EH (cell line): ENCODE measurements at places on chromosomes 3 and 15.

- no peak for DNase-seq
These were observed 4.9 kb upstream of the SLC6A6 start for GRCh38 chr3:14397531-14397930.

GRCh38 chr15:31297575-31298456, 28.8 kb upstream of the KLF13 start:
- no peak for DNase-seq

DNA sequence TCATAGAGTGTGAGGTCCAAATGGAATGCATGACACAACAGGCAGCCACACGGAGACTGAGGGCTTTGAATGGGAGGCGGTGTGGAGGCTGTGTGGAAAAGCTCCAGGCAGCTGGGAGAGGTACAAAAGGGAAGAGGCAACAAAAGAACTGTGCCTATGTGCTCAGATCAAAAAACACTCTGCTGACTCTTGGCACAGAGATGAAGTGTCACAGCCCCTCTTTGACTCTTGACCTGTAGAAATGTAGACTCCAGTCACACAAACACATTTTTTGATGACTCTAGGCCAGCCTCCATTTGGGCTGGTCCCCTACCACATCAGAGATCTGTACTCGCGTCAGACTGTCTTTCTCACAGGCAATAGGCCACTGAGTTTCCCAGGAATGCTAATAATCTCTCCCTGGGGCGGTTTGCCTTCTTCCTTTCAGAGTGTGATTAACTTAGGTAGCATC, 456.0 kb downstream of the TUSC7 start:
- DNase-seq = peak; percentile 95

DNA sequence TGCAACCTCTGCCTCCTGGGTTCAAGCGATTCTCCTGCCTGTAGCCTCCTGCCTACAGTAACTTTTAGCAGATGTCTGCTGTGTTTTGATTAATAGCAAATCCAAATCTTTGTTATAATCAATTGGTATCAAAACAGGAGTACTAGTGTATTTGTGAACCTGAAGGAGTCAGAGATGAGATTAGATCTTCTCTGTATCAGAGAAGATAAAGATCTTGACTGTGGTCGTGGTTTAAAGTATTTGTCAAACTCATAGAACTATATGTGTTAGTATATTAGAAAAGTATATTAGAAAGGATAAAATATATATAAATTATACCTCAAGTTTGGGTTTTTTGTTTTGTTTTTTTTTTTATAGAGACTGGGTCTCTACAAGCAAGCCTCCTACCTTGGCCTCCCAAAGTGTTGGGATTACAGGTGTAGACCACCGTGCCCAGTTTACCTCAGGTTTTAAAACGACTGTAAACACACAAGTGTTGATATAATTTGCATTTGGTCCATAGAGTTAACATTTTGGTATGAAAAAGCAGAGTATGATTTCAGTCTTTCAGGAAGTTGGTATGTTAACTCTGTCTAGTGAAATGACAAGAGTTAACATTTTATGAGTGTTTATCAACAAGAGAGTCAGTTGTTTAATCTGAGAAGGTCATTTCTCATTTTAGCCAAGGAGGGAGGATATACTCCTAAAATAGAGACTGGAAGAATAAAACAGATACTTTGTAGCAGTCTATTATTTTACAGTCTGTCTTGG, 18.3 kb downstream of the RTF1 start:
- no peak for DNase-seq

DNA sequence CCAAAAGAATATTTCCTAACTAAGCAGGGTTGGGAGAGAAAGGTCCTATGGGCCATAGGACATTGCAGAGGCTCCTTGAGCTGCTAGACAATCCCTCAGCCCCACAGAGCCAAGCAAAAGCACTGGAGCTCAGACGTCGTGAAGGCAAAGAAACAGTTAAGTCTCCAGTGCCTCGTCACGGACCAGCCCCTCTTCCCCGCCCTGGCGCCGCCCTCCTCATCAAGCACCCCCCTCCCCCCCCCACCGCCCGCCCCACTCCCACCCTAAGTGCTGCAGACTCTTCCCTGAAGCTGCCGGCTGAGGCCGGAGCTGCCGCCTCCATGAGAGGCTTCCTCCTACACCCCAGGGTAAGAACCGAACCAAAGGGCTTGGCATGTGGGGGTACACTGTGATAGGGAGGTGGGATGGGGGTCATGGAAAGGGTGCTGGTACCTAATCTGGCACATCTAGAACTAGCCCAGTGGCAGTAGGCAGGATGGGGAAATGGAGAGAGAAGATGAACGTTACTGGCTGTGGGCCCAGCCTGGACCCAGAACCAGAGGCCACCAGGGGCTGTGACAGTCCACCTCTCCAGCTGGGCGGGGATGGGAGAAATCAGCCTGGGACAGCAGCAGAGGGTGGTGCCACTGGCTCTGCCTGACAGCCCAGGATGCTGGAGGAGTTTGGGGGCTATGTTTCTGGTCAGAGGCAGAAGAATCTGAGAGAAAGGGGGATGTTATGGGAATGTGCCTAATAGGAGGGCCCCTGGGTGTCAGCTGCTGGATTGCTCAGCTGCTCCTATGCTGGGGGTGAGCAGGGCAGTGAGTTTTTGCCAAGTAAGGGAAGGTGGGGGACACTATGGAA, at the start of gene MAP1A:
Gene MAP1A (plus strand): TSS at position 255 of the 843 bp plus-strand sequence. CDS start 3,866 bp downstream, outside the sequence.
- peak; percentile 82 for DNase-seq

- DNase-seq = no peak
These were observed 179.1 kb downstream of the SLC9A9 start for GRCh38 chr3:143668924-143669790.

- DNase-seq = no peak
These were observed 7.0 kb downstream of the CMTM6 start for GRCh38 chr3:32495609-32496008.

- DNase-seq = peak; percentile 44
These were observed 13.3 kb downstream of the ITGA11 start for GRCh38 chr15:68418611-68419161.

- peak; percentile 83 for DNase-seq
These were observed 1.5 kb downstream of the MRPL46 start for GRCh38 chr15:88465633-88466224.

GRCh38 chr15:56017920-56018319, 24.5 kb upstream of the NEDD4 start:
- DNase-seq = no peak

GRCh38 chr15:91429973-91430372, 329.9 kb downstream of the SV2B start:
- no peak for DNase-seq

- DNase-seq = no peak
These were observed 2.5 kb downstream of the ATG7 start for GRCh38 chr3:11274566-11275142.

DNA sequence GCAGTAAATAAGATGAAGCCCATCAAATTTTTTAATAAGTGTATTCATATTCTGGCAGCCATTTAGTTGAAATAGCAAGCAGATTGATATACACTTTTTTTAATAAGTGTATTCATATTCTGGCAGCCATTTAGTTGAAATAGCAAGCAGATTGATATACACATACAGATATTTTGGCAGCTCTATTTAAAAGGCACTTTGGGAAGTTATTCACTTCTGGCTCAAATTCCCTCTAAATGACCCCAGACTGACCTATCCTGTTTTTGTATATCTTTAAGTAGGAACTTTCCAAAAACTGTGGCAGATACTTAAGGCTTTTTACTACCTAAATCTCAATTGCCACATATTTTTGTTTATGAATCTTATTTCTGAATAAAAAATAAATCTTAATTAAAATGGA, 122.3 kb downstream of the PLD1 start:
- no peak for DNase-seq

GRCh38 chr3:58260733-58261132, 23.1 kb downstream of the ABHD6 start:
- peak; percentile 56 for DNase-seq

DNA sequence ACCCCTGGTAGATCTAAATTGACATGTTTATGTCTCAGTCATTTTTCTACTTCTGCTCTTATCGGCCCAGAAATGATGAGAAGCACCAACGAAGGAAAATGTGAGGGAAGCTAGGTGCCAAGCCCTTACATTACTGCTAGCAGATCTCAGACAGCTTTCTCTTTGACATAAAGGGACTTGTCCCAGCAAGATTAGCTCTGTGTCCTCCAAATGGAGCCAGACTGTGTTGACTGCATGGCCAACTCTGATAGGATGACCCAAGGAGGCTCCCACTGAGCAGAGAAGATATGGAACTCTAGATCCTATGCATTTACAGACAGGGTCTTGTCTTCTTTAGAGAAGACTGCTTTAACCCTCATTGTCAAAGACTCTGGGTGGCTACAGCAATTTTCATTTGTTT, 2.8 kb upstream of the MCTP2 start:
- no peak for DNase-seq

DNA sequence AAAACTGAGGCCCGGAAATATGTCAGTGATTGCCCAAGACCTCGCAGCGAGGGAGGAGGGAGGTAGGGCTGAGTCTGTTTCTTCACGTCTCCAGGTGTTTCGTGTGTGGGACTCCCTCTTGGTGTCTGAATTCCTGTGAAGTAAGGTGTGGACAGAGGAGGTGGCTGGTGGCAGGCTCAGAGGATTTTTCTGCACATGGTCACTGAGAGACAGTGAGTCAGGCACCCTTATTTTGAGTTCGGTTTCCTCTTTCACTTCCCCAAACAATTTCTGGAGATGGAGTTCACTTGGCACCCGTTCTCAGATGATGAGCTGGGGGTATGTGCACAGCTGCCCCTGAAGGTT, 46.3 kb upstream of the VPS8 start:
- DNase-seq = peak; percentile 39

DNA sequence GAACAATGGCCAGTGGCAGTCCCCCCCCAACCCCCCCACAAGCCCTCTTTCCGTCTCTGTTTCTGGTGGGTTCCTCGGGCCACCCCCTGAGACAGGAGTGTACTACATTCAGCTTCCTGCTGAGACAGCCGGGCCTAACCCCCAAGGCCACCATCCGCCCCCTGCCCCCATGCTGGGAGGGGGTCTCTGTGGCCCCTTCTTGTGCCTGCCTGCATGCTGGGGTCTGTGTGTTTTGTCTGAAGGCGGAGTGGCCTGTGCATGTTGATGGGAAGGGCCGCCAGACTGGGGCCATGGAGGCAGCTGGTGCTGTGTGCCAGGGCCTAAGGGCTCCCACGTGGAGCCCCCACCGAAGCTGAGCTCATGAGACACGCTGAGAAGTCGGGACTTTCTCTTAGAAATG, 26.6 kb downstream of the PLXNA1 start:
- DNase-seq = no peak

DNA sequence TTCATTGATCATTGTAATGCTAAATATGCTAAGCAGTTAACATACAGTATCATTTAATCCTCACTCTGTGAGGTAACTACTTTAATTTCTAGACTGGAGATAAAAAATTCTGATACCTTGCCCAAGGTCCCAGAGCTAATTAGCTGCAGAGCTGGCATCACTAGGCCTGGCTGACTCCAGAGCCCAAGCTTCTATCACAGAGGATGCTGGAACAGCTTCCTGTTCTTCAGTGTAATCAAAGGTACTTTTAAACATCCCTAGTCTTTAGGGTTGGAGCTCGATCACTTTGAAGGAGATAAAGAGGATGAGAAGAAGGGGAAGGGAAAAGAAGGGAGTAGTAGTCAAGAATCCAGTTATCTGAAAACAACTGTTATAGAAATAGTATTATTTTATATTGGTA, 37.1 kb upstream of the BOC start:
- DNase-seq = no peak

DNA sequence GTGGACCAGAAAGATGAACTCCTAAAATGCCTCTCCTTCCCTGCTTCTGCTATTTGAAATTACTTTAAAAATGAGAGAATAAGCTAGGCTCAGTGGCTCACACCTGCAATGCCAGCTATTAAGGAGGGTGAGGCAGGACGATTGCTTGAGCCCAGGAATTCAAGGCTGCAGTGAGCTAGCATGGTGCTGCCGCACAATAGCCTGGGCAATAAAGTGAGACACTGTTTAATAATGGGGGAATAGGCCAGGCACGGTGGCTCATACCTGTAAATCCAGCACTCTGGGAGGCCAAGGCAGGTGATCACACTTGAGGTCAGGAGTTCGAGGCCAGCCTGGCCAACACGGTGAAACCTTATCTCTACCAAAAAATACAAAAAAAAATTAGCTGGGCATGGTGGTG, 271.1 kb downstream of the FOXP1 start:
- DNase-seq = no peak

GRCh38 chr15:48581219-48581618, 64.3 kb downstream of the FBN1 start:
- DNase-seq = peak; percentile 43

DNA sequence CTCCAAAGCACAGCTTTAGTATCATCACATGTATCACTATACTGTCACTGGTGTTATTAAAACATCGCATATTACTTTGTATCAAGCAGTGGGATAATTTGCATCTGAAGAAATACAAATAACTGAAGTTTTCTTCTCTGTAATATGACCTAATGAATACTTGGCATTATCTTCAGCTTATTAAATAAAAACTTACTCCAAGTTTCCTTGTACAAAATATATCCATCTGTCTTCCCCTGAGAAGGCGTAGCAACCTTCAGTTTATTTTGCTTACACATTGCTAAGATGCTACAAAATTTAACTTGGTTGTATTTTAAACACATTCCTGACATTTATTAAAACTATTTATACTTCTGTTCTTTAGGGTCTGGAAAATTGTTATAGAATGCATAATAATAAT, 13.7 kb downstream of the FGF7 start:
- peak; percentile 54 for DNase-seq

GRCh38 chr3:37256447-37256846, 82.1 kb upstream of the LRRFIP2 start:
- DNase-seq = peak; percentile 19

DNA sequence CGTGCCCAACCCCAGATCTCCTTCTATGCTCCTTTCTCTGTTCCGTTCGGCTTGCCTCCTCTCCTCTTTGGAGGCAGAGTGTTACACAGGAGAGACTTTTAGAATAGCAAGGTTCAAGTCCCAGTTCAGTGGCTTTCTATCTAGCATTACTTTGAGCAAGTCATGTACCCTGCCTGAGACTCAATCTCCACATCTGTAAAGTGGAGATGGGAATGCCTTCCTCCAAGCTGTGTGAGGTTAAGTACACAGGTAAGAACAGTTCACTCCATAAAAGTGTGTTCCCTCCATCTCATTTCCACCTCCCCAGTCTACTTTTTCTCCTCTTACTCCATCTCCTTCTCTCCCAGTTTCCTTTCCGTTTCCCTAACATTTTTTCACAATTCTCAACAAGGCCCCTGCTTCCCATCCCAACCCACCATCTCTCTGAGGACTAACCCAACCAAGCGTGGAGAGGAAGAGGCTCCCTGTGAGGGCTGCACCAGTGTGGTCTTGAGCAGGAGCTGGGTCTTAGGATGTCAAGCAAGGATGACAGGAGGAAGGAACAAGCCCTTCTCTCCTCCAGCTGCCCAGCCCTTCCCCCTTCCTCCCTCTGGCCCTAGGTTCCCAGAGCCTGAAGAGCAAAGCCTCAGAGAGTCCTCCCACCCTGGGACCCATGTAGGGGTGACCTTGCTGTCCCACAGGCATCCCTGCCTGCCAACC, 6.4 kb downstream of the ATP8B4 start:
- DNase-seq = no peak

DNA sequence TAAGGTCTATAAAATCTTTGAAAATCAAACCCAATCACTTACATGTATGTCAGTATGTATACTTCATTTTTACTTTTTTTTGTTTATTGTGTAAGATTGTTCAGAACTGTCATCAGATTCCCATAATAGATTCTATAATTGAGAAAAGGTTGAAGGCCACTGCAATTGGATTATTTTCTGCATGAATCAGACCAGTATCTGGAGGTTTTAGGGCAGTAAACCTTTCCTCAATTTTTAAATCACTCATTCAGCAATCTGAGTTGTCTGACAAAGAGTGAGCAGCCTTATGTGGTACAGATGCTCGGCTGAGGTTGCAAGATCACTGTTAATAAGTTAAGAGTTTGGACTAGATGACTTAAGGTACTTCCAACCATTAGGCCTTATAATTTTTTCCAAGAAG, 96.0 kb downstream of the TP63 start:
- no peak for DNase-seq
